Activated CD4-positive, alpha-beta memory T cell treated with anti-CD3 and anti-CD28 coated beads, Interleukin-2, amount 10 ng/mL, durations not matched to agents 7 days and 5 days (primary cell): ENCODE measurements at places on chromosomes 11 and 22. TPM values are rescaled to one million over a fixed set of nuclear protein-coding genes. Genes with fewer than 3 reads are reported as not detected.

ARHGAP1 gene
- 79.7 TPM for total RNA-seq

PLCB3 gene
- total RNA-seq = 14.0 TPM

GP1BB gene
- total RNA-seq = not detected

KCNJ5 gene
- total RNA-seq = not detected

ANKRD49 gene
- total RNA-seq = 26.9 TPM

MRGPRE gene
- total RNA-seq = not detected

VSIG10L2 gene
- total RNA-seq = not detected

HPS5 gene
- total RNA-seq = 22.6 TPM

TMEM151A gene
- not detected for total RNA-seq

DDIAS gene
- total RNA-seq = 10.1 TPM

GPHA2 gene
- total RNA-seq = not detected

OR8B3 gene
- total RNA-seq = not detected

TRIM49 gene
- total RNA-seq = not detected

BAIAP2L2 gene
- 0.63 TPM for total RNA-seq

TPBGL gene
- 0.38 TPM for total RNA-seq

TRIM22 gene
- total RNA-seq = 213 TPM

HORMAD2 gene
- not detected for total RNA-seq

DDX25 gene
- total RNA-seq = not detected

CCT8L2 gene
- total RNA-seq = not detected

FDX1 gene
- 10.9 TPM for total RNA-seq

MS4A14 gene
- not detected for total RNA-seq
